ENCODE measurements at places on chromosomes 3 and 15. TPM values are rescaled to one million over a fixed set of nuclear protein-coding genes. Genes with fewer than 3 reads are reported as not detected.

Gene MKRN3
- total RNA-seq = 1.4 TPM

Gene HGD
- not detected for total RNA-seq

Gene SPSB4
- total RNA-seq = 98.4 TPM

Gene SLC22A13
- total RNA-seq = 1.5 TPM

Gene CACNA2D3
- total RNA-seq = 10.0 TPM

Gene ITIH1
- not detected for total RNA-seq

Gene GOLGA8J
- total RNA-seq = not detected

Gene TAMM41
- 23.4 TPM for total RNA-seq

Gene ACKR4
- 0.22 TPM for total RNA-seq

Gene CLDN11
- total RNA-seq = 0.44 TPM

Gene ST3GAL6
- 52.9 TPM for total RNA-seq

Gene ESYT3
- not detected for total RNA-seq

Gene SLC28A2
- total RNA-seq = not detected

Gene NR2E3
- 0.69 TPM for total RNA-seq

Gene IL17RB
- 0.78 TPM for total RNA-seq

Gene SLC2A2
- total RNA-seq = not detected

Measured in glutamatergic neuron (in vitro differentiated cells).